ENCODE measurements at places on chromosomes 5 and 9.

DNA sequence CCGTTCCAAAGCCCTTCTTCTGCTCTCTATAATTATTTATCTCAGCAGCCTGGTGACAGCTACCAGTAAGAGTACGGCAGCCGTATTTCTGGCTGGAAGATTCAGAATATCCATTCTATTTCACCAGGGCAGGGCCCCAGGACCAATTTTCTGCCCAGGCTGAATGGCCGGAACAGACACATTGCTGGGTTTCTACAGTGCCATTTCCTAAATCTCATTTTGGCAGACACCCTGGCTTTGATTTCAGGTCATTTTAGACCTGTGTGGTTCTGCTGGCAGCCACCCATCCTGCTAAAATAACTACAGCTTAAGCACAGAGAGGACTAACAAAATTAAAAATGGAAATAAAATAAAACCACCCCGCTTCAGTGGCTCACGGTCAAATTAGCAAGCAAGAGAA is 95.0 kb downstream of the CRB2 start:
- DNase-seq: no peak

DNA sequence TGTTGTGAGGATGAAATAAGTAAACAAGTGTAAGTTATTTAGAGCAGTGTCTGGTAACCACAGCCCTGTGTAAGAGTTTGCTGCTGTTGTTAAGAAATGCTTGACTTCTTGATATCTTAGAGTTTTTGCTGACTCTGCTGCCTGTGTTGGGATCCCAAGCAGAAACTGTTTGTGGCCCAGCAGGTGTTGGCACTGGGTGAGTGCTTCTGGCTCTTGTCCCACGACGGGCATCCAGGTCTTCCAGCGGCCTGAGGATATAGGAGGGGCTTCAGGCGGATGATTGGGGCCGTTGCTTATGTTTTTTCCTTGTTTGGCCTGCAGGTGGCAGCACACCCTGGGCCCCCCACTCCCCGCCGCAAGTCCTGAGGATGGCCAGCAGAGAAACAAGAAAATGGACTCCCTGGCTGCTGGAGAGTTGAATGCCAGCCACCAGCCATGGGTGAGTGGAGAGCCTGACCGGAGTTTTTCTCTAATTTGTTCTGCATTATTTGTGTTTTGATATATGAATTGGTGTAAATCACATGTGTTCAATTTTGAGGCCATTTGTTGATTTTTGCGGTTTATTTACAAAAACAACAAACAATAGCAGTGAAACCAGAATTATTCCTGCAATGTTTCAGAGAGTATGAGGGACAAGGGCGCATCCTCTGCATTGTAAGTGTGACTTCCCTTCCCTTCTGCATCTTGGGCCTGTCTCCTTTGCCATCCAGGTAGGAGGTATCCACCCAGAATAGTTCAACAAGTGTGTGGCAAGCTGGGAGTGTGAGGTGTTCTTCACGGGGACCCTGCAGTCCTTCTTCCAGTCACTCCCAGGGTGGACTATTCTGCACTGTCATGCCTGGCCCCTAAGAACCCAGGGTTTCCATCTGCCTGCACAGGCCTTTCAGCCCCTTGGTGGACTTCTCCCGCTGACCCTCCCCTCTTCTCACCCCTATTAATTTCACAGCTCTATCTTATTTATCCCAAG is 50.3 kb downstream of the SLC22A5 start:
- DNase-seq: peak; percentile 86

- no peak for DNase-seq
Observed at GRCh38 chr5:637581-638450, 25.7 kb downstream of the CEP72 start.

- peak; percentile 48 for DNase-seq
Observed at GRCh38 chr5:155665361-155665760, 651.8 kb downstream of the KIF4B start.

DNA sequence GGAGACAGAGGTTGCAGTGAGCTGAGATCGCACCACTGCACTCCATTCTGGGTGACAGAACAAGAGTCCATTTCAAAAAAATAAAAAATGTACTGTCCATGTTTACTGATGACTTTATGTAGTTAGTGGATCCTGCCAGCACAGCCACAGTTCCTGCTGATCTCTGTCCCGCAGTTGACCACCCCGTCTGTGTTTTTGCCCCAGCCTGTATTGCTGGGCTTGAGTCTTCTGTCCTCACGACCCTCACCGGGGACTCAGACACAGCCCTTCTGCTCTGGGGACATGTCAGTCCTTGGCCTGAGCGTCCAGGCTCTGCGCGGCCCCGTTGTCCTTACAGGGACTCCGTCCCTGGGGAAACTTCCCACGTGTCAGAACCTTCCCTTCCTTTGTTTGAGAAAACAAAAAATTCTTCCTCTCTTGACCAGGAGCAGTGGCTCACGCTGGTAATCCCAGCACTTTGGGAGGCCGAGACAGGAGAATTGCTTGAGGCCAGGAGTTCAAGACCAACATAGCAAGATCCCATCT is 14.5 kb downstream of the SURF6 start:
- DNase-seq: no peak

DNA sequence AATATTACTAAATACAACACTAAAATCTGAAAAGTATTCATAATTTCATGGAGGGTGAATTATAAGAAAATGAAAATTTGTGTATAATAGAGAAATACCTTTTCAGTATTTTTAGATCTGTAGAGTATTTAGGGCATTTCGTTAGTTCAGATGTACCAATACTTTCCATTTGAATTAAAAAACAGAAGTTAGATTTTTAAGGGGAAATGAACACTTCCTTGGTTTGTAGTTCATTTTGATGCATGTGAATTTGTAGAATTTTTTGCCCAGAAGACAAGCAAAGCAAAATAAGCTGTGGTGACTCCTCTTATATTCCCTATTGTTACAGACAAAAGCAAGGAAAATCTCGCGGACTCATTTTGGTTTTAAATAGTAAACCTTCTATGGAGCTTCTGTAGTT is 209.0 kb upstream of the RPS23 start:
- DNase-seq: no peak

DNA sequence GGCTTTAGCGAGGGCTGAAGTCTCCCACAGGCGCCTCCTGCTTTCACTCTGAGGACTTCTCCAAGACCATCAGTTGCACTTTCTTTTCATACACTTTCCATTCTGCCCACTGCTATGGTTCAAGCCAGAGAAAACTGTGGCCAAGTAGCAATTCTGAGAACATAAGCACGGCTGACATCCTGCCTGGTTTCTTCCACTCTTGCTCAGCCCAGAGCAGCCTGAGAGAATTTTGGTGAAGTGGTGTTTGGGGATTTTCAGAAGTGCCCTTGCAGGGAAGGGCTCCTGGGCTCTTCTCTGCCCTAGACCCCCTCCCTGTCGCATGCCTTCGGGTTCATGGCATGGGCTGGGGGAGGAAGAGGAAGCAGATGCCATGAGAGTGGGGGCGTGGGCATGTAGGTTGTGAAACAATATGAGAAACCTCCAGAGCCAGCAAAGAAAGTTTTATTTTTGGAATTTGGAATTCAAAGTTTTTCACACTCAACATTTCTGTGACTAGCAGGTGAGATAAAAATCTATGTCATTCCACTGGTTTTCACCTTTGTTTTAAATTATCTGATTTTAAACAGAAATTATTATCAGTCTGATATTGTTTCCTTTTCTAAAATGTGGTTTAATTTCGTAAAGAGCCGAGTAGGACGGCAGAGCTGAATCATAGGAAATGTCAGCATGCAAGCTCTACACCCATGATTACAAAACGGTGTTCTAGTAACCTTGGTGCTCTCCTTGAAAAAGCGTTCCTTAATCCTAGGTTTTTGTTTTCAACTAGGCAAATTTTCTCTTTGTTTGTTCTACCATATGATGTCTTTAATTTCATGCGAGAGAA is 27.8 kb upstream of the TNFSF8 start:
- DNase-seq: no peak

DNA sequence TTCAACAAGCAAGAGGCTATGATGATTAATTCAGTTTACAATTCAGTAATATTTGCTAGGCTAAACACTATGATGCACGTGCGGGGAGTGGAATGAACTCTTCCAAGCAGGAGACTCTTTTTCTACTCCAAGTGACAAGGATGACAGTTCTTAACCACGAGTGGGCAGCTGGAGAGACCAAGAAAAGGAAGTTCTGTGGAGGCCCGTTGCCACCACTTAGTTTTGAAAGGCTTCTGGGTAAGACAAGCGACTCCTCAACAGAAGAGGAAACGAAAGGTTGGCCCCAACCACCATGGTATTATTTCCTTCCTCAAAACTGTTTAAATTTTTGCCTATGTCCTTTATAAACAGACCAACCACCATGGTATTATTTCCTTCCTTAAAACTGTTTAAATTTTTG is 2.8 kb downstream of the DCAF12 start:
- DNase-seq: no peak

DNA sequence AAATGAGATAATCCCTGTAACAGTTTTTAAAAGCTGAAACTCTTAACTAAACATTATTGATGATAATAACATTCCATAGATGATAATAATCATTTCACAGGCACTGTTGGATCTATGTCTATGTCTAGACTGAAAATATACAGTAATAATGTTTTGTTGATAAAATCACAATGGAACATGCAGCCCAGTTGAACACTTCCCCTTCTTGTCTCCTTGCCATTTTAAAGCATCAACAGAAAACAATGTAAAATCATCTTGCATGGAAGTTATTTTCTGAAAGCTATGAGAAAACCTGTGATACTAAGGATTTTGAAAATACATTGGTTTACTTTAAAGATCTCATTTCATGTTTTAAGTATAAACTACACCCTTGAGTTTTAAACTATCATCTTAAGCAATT is 1.9 kb downstream of the GAPT start:
- DNase-seq: no peak

DNA sequence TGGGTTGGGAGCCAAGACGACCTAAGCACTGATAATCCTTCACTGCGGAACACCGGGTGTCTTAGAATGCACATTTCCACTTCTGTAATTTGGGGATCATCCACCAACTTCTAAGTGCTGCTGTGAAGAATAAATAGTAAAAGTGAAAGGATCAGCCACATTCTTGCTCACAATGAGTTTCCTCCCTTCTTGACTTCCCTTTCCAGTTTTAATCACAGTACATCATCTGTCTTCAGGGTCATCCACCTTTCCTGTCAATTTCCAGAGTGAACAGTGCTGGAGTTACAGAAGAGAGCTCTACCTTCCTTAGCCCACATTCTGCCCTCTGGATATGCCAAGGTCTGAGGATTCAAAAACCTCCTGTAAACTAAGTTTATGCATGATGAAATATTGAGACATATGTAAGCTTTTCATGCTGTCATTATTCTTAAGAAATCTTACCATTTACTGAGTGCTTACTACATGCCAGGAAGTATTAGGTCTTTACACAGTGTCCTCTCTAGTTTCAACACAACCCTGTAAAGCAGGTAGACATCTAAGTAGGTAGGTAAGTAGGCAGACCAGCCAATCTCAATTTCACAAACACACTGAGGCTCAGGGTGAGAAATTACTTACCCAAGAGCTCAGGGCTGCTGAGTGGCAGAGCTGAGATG is 105.2 kb downstream of the CDK5RAP2 start:
- DNase-seq: no peak

- no peak for DNase-seq
Observed at GRCh38 chr5:29382780-29383179, 1810.7 kb upstream of the CDH6 start.

- DNase-seq: no peak
Observed at GRCh38 chr5:51091816-51092215, 291.4 kb upstream of the ISL1 start.

GRCh38 chr9:5430912-5431311 is 6.8 kb downstream of the PLGRKT start:
- DNase-seq: no peak

GRCh38 chr5:175003531-175003930 is 279.1 kb downstream of the MSX2 start:
- DNase-seq: no peak

- no peak for DNase-seq
Observed at GRCh38 chr5:40813698-40814281, 15.6 kb upstream of the PRKAA1 start.

DNA sequence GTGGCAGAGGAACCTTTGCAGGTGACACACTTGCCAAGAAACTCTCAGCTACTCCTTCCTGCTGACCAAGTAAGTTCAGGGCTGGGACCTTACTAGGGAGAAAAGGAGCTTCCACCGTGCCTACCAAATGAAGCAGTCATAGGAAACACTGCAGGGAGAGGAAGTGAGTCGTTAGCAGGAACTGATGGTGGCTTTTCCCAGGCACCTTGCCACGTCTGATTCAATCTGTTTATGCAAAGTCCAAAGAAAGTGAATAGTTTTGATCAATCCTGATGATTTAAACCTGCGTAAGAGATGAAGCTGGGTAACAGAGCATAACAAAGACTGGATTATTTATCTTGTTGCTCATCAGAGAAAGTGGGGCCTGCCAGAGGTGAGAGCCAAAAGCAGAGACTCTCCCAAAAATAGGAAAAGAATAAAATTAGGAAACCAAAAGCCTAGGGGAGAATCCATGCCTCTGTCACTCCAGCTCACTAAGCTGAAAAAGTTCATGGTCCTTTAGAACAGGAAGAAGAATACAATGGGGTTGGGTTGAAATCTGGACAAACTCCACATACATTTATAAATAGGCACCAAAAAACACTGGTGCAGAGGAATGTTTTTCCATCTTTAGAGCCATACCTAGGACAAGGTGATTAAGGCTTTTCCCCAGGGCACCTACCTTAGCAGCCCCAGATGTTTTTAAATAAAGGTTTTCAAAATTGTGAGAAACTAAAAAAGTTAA is 9.3 kb upstream of the PFDN1 start:
- no peak for DNase-seq

GRCh38 chr9:100066539-100066938 is 32.3 kb downstream of the ERP44 start:
- no peak for DNase-seq

GRCh38 chr5:142012186-142012785 is 541 bp downstream of the GNPDA1 start:
- DNase-seq: peak; percentile 78

DNA sequence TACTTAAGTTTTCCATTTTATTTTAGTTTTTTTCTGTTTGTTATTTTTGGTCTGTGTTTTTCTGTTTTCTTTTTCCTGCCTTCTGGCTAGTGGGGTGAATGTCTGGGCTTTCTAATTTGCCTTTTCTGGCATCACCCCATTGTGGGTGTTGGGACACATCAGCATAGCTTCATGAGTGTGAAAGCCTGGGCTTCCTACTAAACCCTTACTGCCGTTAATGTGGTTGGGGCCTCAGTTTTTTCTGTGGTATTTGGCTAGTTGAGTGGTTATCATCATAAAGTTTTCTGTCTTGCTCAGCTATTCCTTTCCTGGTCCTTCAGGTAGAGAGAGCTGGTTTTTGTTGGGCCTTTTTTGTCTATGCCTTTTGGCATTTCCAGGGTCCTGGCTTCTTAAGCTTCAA is 21.4 kb downstream of the C5orf47 start:
- DNase-seq: no peak

DNA sequence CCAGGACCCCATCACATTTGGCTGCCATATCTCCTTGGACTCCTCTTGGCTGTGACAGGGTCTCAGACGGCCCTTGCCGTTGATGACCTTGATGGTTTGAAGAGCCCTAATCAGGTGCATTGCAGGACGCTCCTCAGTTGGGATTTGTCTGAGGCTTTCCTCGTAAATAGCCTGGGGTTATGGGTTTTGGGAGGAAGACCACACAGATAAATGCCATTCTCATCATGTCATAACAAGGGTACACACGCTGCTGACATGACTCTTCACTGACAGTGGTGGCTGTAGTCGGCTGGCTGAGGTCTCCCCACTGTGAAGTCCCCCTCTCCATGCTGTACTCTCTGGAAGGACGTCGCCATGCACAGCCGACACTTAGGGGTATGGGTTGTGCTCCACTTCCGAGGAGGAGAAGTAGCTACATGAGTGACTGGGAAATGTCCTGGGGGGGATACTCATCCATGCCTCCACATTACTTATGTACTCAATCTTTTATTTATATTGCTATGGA is 42.9 kb upstream of the SPTLC1 start:
- no peak for DNase-seq

- no peak for DNase-seq
Observed at GRCh38 chr9:137070906-137071275, 534 bp upstream of the SAPCD2 start.

GRCh38 chr5:19519448-19519847 is 468.6 kb downstream of the CDH18 start:
- DNase-seq: no peak
